ENCODE measurements at places on chromosomes 3 and 15.

DNA sequence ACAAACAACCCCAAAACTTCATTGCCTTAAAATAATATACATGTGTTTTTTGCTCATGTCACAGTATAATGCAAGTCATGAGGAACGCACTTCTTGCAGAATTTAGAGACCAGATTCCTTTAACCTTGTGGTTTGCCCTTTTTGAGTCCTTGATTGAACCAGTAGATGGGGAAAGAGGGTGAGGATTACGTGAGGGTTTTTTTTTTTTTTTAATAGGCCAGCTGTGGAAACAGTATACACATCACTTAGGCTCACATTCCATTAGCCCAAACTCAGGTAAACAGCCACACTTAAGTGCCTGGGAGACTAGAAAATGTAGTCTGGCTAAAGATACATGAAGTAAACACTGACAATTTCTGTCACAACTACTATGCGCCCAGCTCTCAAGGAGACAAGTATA, 114.9 kb upstream of the MLF1 start:
- no peak for DNase-seq

GRCh38 chr15:48803877-48804276, 7.0 kb downstream of the CEP152 start:
- DNase-seq: no peak

GRCh38 chr3:161941891-161942290, 445.3 kb downstream of the OTOL1 start:
- DNase-seq: no peak

- no peak for DNase-seq
Measured at GRCh38 chr3:175546115-175546514, 687.0 kb downstream of the NAALADL2 start.

DNA sequence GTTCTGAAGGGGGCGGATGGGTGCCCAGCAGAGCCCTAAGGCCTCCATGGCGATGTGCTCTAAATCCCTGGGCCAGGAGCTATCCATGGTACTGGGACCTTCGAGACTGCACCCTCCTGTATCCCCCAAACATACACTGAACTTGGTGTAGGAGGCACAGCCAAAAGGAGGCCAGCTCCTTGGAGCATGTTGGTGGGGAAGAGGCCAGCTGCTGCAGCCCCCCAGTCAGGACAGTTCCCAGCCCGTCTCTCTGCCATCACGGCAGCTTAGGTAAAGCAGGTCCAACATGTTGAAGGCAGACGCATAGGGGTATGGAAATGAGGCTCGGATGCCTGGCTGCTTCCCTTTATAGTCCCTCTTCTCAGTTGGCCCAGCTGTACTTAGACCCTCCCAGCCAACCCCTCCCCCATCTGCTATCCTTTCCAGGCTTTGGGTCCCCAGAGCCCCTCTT, 1.8 kb downstream of the CAMKV start:
- DNase-seq: peak; percentile 6

DNA sequence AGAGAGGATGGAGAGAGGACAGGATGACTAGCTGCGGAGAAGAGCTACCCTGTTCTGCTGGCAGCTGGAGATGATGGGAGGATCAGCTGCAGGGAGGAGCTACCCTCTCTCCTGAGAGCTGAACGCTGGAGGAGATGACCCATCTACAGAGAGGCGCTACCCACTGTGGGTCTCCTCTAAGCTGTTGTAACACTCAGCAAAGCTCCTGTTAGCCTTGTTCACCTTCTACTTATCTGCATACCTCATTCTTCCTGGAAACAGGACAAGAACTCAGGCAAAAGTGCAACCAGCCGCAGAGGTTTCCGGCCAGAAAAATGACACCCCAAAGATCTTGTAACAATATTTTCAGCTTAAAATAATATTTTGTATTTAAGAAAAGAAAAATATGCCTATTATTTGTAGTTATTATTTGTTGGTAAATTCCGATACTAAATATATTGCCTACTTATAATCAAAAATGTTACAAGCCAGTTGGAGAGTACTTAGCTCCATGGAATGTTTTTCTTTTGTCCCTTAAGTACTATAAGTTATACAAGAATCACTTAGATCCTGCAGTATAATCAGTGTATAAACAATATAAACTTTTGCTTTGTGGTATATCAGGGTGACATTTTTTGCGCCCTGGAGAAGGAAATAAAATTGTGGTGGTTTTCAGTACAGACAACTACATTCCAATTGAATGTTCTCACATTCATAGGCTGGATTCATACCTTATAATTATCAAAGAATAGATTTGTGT, 1188.0 kb upstream of the CADM2 start:
- no peak for DNase-seq

- DNase-seq: no peak
Measured at GRCh38 chr15:63539521-63539920, 35.1 kb downstream of the USP3 start.

GRCh38 chr3:143298380-143298779, 178.8 kb downstream of the CHST2 start:
- DNase-seq: no peak

DNA sequence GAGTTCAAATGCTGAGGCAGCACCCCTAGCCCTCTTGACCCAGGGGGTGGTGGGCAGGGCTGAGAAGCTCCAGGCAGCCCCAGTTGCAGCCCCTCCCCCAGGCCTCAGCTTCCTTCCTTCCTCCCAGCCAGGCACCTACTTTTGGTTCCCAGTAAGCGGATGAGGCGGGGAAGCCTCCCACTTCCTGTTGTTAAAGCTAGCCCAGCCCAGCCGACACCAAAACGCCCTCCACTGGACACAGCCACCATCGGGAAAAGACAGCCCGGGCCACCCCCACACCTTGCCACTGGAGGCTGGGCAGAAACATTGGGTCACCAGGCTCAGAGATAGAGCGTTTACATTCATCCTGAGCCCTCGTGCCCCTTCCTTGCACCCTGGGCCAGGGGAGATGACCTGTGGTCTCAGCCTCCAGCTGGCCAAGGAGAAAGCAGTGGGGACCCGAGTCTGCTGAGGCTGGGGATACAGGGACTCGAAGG, 3.5 kb downstream of the DUSP7 start:
- DNase-seq: no peak

DNA sequence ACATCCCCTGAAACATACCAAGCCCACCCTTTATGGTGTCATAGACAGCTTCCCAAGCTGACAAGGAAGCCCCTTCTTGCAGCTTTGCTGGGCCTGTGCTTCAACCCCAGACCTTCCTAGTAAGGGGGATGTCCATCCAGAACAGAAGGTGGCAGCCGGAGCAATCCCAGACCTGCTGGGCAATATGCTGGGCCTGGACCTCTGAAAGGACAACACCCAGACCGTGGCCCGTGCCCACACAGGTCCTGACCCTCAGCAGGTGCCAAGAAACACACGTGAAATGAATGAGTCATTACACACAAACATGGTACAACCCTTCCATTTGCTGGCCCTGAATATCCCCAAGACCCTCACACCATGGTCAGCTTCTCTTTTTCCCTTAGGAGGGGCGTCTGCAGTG, 19.8 kb upstream of the VILL start:
- DNase-seq: no peak

DNA sequence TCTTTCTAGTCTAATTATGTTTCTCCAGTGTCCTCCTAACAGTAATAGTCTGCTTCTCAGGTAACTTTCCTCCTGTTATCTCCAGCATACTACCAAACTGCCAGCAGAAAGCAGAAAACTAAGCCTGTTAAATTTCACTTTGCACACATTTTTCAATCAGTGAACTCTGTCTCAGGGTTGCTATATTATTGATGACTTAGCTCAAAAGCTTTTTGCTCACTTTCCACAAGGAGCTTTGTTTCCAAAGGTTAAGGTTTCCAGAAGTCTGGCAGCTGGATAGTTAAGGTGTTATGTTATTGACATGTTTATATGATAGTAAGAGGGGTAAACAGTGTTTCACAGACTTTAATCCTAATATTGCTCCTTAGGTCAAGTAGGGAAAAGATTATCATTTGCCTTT, 5.1 kb downstream of the TRPM7 start:
- no peak for DNase-seq

DNA sequence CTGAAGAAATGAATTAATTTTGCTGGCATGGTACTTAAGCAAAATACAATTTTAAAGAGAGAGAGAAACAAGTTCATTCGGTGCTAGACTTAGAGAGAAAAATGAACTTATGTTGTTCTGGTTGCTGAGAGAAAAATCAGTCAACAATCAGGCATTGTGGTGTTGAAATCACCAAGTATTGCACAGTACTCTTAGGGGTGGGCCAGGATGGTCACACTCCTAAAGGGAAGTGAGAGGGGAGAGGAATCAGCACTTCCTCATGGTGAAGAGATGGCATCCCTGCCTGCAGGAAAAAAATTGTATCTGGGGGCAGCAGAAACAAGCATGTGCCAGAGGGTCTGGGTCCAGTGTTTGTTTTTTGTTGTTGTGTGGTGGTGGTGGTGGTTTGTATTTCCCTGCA, 7.0 kb upstream of the DMXL2 start:
- DNase-seq: no peak

- DNase-seq: no peak
Measured at GRCh38 chr3:14946236-14946635, 1.1 kb upstream of the NR2C2 start.

GRCh38 chr3:42129014-42129953, 38.1 kb downstream of the TRAK1 start:
- no peak for DNase-seq

- DNase-seq: no peak
Measured at GRCh38 chr15:64691896-64692565, 83.4 kb downstream of the RBPMS2 start.

DNA sequence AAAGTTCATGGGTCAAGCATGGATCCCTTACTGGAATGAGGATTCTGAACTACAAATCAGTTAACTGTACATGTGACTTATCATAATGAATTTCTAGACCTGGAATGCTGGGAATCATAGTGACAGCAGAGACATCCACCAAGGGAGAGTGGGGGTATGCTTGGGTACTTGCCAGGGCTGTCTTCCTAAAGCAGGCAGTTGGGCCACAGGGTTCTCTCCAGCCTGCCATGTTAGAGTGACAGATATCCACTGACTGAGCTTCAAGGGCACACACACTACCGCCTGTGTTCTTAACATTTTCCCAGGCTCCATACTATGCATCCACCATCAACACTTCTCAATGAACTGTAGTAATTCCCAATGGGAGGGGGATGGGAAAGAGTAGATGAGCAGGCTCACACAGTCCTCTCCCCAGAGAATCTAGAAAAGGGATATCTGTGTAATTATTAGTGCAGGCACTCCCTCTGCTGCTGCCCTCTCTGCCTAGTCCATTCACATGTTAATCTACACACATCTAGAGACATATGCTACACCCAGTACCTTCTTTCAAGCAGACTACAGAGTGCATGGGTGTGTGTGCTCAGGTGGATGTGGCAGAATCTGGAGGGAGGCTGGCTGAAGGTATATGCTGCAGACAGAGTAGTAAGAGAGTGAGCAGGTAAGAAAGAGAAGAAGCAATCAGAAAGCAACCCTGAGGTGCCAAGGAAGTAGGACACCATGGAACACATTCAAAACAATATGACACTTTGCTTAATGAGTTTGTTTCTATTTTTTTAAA, 3.7 kb downstream of the FSTL1 start:
- no peak for DNase-seq

DNA sequence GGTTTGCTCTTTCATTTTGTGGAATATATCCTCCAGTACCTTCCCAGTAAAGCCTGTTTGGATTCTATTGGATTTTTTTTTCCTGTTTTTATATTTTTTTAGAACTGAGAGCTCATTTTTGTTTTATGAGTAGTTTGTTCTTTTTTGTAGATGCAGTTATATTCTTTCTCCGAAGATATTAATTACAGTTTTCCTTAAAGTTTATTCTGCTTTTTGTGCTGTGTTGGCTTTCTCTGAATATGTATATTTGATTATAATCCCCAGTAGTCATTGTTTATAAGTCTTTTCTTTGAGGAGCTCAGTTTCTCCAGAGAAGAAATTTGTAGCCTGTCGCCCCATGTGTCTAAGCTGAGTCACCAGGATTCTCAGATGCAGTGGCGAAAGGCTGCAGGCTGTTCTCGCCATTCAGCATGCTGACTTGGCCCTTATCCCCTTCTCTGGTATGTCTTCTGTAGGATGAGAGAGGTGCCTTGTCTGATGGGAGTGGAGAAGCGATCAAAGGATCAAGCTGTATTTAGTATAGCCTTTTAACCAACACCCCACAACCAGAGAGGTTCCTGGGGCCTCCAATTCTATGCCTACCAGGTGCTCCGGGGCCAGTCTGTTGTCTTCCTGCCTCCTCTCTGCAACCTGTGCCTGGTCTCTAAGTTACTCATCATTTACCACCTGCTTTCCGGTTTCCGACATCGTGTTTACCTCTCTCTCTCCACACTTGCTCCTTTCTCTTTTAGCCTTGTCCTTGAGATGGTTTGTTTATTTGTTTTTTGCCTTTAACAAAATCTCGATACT, 31.7 kb upstream of the MFSD1 start:
- DNase-seq: peak; percentile 26

- DNase-seq: peak; percentile 44
Measured at GRCh38 chr3:188082031-188082430, 71.9 kb upstream of the LPP start.

DNA sequence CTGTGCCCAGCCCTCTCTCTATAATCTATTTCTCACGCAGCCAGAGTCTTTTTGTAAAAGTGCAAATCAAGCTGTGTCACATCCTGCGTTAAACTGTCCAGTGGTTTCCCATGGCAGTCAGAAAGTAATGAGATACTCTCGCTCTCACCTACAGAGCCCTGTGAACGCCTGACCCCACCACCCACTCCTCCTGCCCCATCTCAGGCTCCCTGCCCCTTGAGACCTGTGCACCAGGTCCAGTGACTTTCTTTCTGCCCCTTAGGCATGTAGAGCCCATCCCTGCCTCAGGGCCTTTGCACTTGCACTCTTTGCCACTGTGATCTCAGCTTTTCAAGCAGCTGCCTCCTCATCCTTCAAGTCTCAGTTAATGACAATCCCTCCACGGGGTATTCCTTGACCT, 58.3 kb upstream of the RASGRP1 start:
- DNase-seq: no peak

GRCh38 chr15:90889313-90889730, 5.0 kb downstream of the FES start:
- DNase-seq: no peak

DNA sequence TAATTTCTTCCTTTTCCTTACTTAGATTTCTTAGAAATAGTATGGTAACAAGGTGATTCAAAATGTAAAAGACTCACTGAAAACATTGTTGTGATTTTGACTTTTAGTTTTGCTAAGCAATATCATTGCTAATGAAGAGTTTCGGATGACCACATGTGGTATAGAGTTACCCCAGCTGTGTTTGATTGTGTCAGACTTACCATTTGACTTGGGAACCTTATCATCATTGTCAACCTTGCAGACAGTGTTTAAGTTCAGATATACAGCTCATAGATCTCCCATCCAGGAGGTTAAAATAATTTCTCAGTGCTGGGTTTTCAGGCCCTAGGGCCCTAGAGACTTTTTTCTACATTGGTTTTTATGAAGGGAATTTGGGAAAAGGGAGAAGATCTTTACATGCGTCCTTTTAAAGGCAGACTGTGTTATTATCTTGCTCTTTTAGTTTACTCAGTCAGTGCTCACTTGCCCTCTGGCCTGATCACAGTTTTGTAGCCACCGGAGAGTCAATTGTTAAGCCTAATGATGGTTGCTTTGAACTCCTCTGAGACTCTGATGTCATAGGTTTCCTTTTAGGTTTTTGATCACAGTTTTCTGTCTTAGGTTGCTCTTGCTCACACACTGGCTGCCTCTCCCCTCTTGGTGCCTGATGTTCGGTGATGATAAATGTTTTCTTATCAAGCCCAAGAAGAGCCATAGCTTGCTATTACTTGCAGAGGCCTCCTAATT, 133.5 kb upstream of the ZPLD1 start:
- no peak for DNase-seq

Measured in fibroblast of skin of left biceps (primary cell).